ENCODE measurements at places on chromosomes 12 and 14.

- DNase-seq: no peak
Measured at GRCh38 chr12:132145334-132145733, 1.1 kb downstream of the NOC4L start.

DNA sequence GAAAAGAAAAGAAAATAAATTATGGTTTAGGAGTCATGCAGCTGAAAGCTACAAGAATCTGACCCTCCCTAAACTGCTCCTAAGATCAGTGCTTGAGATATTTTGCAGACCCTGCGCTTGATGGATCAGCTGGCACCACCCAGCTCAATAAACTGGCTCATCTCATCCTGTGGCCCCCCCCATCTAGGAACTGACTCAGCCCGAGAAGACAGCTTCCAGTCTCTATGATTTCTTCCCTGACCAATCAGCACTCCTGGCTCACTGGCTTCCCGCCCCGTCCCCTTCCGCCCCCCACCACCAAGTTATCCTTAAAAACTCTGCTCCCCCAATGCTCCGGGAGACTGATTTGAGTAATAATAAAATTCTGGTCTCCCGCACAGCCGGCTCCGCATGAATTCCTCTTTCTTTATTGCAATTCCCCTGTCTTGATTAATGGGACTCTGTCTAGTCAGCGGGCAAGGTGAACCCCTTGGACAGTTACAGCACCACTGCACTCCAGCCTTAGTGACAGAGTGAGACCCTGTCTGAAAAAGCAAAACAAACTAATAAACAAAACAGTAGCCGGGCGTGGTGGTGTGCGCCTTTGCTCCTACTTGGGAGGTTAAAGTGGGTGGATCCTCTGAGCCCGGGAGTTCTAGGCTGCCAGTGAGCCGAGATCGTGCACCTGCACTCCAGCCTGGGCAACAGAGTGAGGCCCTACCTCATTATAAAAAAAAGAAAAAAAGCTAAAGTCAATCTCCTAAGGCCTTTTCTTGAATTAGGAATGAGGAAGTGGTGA, 24.5 kb upstream of the SPTLC2 start:
- DNase-seq: peak; percentile 49

DNA sequence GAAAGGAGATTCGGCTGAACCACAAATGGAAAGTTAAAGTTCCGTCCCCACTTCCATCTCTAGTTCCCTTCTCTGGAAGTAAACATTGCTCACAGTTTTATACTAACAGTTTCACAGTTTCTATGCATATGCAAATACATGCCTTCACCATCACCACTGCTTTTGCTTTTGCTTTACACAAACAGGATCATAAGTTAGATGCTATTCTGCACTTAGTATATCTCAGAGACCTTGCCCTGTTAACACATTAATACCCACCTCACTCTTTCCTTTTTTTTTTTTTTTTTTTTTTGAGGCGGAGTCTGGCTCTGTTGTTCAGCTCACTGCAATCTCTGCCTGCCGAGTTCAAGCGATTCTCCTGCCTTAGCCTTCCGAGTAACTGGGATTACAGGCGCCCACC, 890 bp downstream of the TEP1 start:
- no peak for DNase-seq

- DNase-seq: no peak
Measured at GRCh38 chr12:28793581-28794151, 355.4 kb upstream of the FAR2 start.

DNA sequence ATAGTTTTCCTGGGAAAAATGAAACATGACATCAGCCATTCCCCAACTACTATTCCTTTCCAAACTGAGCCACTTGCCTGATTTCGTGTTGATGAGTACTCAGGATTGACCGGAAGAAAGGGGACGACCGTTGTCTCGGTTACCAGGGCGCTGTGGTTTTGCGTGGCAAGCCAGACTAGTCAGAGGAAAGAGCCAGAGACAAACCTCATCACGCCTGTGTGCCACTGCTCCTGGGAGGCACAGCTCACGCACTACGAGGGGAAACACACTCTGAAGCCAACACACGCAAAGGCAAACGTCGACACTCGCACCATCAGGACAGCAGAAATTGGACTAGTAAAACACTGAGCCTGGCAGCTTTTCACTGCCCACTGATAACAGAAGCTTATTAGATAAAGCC, 35.0 kb downstream of the GIT2 start:
- no peak for DNase-seq

- DNase-seq: peak; percentile 13
Measured at GRCh38 chr12:56522411-56523193, 982 bp downstream of the RBMS2 start.

GRCh38 chr12:58776144-58776543, 144.2 kb downstream of the LRIG3 start:
- no peak for DNase-seq

- no peak for DNase-seq
Measured at GRCh38 chr14:23069413-23069806, 12.1 kb upstream of the CDH24 start.

GRCh38 chr12:105587237-105587636, 256.7 kb downstream of the C12orf75 start:
- DNase-seq: no peak

- no peak for DNase-seq
Measured at GRCh38 chr12:60196366-60196765, 600.5 kb downstream of the SLC16A7 start.

GRCh38 chr12:51090705-51091229, 7.4 kb upstream of the CSRNP2 start:
- no peak for DNase-seq

- no peak for DNase-seq
Measured at GRCh38 chr14:74658535-74659131, 46.6 kb upstream of the LTBP2 start.

GRCh38 chr12:78198896-78199295, 368.2 kb downstream of the NAV3 start:
- no peak for DNase-seq

- DNase-seq: no peak
Measured at GRCh38 chr14:100193417-100194357, 34.2 kb upstream of the DEGS2 start.

DNA sequence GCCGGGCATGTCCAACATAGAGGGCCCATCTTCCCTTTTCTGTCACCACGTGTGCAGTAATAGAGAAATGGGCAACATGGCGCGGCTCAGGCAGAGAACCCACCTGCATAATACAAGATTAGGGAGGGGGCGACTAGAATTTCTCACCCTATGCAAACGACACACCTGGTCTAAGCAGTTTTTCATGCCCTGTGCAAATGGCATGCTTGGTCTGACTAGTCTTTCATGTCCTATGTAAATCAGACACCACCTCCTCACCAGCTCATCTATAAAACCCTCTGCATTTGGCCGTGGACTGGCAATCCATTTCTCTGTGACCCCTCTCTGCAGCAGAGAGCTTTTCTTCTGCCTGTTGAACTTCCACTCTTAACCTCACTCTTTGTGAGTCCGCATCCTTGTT, 180.2 kb upstream of the PZP start:
- DNase-seq: no peak

DNA sequence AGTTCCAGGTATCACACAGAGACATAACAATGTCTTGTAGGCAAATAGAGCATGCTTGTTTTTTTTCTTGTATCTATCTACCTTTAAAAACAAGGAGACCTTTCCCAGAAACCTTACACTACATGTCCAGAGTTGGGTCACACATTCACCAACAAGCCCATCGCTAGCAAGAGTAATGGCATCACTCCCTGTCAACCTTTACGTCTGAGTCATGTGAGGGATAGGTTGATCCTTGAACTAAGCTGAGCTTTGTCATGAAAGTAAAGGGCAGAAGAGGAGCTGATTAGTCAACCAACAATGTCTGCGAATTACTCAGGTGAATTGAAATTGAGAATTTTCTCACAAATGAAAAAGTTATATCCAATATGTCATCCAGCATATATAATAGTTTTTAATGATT, 219.4 kb downstream of the CNTN1 start:
- no peak for DNase-seq

DNA sequence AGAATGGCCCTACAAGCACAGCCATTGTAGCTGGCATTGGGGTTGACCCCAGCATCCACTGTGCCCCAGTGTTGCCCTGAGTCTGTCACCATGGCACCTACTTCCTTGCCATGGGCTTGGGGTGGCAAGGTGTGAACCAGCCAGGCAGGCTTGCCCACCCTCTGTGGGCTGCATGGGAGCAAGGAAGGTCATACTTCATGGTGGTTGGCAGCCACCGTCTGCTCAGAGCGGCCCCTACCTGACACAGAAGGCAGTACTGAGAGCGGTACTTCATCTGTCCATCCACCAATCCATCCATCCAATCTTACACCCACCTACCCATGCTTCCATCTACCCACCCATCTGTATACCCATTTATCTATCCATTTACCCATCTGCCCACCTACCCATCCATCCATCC, 160.1 kb downstream of the KIF26A start:
- DNase-seq: no peak

DNA sequence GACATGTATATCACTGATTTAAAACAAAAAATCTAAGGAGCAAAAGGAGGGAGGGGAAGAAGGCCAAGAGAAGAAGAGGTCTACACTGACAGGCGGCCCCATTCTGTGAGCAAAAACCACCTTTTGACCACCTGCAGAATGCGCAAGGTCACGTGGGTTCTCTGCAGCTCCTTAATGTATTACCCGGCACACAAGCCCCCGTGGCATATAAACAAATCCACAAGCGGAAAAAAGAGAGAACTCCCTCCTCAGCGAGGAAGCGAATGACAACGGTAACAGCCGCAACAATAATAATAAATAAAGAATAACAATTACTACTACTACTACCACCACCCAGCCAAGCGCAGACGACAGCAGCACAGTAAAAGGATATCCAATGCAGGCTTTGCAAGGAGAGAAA, 1.3 kb downstream of the KSR2 start:
- no peak for DNase-seq

GRCh38 chr12:116677202-116677661, 60.6 kb downstream of the SPRING1 start:
- DNase-seq: no peak

DNA sequence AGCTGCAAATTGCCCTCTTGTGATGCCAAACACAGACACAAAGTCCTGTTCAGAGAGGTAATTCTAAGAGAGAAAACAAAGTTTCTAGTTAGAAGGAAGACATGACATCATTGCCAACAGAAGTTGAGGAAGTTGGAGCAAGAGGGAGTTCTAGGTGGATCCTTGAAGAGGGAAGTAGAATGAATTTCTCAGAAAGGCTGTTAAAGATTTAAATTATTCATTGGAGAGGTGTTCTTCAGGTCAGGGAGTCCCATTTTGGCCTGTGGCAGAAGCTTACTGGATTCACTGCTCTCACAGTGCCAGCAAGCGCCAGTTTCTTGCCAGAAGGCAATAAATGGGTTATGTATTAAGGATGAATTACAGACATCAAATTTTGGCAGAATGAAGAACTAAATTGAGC, 15.3 kb downstream of the TSFM start:
- DNase-seq: no peak

- DNase-seq: peak; percentile 24
Measured at GRCh38 chr12:22459838-22460490, 84.4 kb downstream of the C2CD5 start.

- no peak for DNase-seq
Measured at GRCh38 chr14:63470962-63471793, 72.0 kb downstream of the PPP2R5E start.

GRCh38 chr14:102544747-102545460, 35.3 kb upstream of the ANKRD9 start:
- no peak for DNase-seq

GRCh38 chr12:122437656-122438121, 15.2 kb upstream of the CLIP1 start:
- no peak for DNase-seq
